Right ventricle myocardium superior (tissue), 1 donor: ENCODE measurements at places on chromosomes 12 and 14. TPM values are rescaled to one million over a fixed set of nuclear protein-coding genes. Genes with fewer than 3 reads are reported as not detected.

DAZAP2 gene
- total RNA-seq, result 124 TPM

OTOGL gene
- total RNA-seq, result 0.19 TPM

ERBB3 gene
- 4.8 TPM for total RNA-seq

PPP4R4 gene
- total RNA-seq, result not detected

TEX52 gene
- not detected for total RNA-seq

AP1G2 gene
- total RNA-seq, result 10.7 TPM

CLEC1B gene
- not detected for total RNA-seq

CCDC59 gene
- 24.3 TPM for total RNA-seq

RAD51B gene
- total RNA-seq, result 2.5 TPM

SYNDIG1L gene
- total RNA-seq, result not detected

- DNase-seq, result peak; percentile 58
Measured at GRCh38 chr12:5691943-5692342, 253.1 kb downstream of the ANO2 start.

GRCh38 chr12:79891506-79892162, 43.3 kb downstream of the PPP1R12A start:
- no peak for DNase-seq

GRCh38 chr12:56896082-56896481, 38.1 kb downstream of the SDR9C7 start:
- no peak for DNase-seq

DNA sequence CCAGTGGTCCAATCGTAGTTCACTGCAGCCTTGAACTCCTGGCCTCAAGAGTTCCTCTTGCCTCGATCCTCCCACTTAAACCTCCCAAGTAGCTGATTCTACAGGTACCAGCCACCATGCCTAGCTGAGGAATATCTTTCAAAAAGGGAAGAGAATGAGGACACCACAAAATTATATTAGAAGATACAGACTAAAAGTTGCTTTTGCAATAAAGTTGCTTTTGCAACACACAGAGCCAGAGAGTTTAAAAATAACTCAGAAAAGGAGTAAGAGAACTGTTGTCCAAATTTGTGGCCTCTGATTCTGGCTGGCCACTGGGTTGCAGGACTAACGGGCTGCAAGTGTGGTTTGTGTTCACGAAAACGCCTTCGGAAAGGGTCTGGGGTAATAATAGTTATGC, 19.8 kb downstream of the TMEM253 start:
- no peak for DNase-seq

GRCh38 chr14:34014936-34015335, 64.1 kb upstream of the EGLN3 start:
- DNase-seq, result no peak

- no peak for DNase-seq
Measured at GRCh38 chr12:115666168-115666567, 611.3 kb downstream of the MED13L start.

DNA sequence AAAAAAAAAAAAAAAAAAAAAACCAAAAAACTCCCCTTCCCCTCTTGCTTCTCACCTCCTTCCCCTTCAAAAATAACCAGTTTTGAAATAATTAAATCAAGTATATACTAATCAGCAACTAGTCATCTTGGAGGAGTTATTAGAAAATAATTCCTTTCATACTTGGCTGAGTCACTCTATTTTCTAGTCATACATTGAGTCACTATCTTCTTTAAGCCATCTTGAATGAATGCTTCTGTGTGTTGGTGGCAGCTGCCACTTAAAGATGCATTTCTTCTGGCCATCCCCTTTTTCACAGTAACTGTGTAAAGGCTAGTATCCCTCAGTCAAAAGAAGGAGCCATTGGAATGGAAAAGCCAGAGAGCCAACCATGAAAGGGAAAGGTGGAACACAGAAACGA, 84.2 kb upstream of the TMEM263 start:
- DNase-seq, result no peak

GRCh38 chr14:73829071-73829470, 22.6 kb upstream of the PTGR2 start:
- no peak for DNase-seq

DNA sequence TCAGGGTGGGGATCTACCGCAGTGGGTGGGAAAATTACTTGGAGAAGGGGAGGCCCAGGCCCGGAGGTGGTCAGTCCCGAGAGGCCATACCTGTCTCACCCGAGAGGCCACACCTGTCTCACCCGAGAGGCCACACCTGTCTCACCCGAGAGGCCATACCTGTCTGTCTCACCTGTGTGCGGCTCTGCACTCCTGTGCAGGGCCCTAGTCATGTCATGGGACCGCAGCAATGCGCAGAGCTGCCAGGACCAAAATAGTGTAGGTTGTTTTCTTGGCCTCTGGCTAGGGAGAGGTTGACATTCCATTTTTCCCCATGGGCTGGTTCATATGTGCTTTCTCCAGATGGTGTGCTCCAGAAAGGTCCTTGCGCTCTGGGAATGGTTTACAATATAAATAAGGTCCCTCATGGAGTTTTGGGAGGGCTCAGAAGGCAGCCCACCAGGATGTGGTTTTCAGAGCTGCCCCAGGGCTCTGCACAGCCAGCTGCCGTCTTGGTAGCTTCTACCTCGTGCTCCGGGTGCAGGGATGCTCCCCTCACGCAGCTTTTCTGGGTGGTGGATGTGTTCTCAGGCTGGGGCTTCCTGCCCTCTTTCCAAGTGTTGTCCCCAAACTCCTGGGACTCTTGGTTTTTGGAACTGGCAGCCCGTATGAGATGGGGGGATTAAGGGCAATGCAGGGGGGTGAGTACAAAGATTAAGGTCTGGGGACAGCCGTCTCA, 58.2 kb downstream of the CACNA1C start:
- no peak for DNase-seq

GRCh38 chr14:71429902-71430301, 502.3 kb upstream of the RGS6 start:
- DNase-seq, result no peak

DNA sequence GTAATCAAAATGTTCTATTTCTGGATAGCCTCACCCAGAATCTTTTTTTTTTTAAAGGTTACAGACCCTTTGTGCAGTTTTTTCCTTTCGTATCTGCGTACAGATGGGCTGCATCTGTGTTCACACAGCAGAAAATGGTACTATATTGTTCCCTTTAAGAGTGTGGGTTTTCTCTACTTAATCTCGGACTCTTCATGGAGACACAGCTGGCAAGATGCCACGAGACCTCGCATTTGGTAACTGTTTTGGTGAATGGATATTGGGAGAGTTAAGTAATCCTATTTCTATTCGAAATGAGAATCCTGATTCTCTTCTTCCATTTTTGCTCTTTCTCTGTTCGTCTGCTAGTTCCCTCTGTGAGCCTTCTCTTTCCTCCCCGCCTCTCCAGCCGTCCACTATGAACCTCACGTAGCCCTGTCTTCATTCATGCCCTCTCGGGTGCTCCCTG, 85.7 kb downstream of the SAMD4A start:
- peak; percentile 72 for DNase-seq

DNA sequence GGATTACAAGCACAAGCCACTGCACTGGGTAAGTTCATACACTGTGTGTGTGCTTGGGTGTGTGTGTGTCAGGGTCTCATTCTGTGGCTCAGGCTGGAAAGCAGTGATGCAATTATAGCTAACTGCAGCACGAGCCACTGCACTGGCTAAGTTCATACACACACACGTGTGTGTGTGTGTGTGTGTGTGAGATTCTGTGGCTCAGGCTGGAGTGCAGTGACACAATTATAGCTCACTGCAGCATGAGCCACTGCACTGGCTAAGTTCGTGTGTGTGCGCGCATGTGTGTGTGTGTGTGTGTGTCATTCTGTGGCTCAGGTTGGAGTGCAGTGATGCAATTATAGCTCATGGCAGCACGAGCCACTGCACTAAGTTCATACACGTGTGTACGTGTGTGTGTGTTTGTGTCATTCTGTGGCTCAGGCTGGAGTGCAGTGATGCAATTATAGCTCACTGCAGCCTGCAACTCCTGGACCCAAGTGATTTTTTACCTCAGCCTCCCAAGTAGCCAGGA, 85.4 kb downstream of the HECTD1 start:
- no peak for DNase-seq

GRCh38 chr14:96823652-96824051, 26.5 kb downstream of the VRK1 start:
- no peak for DNase-seq

GRCh38 chr12:99154216-99154982, 493.2 kb upstream of the GARIN6 start:
- DNase-seq, result peak; percentile 39

GRCh38 chr12:117030187-117030900, 68.9 kb downstream of the TESC start:
- DNase-seq, result peak; percentile 42
